HCT116 (cell line): ENCODE measurements at places on chromosomes 1 and 21. TPM values are rescaled to one million over a fixed set of nuclear protein-coding genes. Genes with fewer than 3 reads are reported as not detected.
A peak's percentile ranks its signal among the peaks of the same experiment; 100 is the strongest.

GRCh38 chr1:116374353-116375147 lies 1.5 kb downstream of the ATP1A1 start:
- H3K27ac ChIP-seq, result peak overlapping the region; percentile 72
- DNase-seq, result no peak
- peak overlapping the region; percentile 81 for H3K4me3 ChIP-seq
- H3K36me3 ChIP-seq, result no peaks in the 10 kb centered on the region

Gene TPM3
- total RNA-seq, result 457 TPM

DNA sequence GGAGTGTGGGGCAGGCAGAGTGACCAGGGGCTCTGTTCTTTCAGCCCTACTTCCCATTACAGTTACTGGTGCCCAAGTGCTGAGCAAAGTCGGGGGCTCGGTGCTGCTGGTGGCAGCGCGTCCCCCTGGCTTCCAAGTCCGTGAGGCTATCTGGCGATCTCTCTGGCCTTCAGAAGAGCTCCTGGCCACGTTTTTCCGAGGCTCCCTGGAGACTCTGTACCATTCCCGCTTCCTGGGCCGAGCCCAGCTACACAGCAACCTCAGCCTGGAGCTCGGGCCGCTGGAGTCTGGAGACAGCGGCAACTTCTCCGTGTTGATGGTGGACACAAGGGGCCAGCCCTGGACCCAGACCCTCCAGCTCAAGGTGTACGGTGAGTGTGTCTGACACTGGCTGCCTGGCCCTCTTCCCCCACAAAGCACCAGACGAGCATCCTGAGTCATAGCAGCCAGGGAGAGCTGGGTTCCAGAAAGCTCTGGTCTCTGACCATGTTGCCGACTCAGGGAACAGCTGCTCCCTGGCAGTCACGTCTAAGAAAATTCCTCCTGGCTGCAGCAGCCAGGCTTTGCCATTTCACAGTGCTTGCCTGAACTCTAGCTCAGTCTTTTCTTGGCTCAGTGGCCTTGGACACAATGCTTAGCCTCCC lies 3.3 kb downstream of the SLAMF8 start:
- H3K27ac ChIP-seq, result no peak overlapping the region
- no peaks in the 10 kb centered on the region for H3K27me3 ChIP-seq
- no peak for DNase-seq
- H3K4me1 ChIP-seq, result peaks cover 7% of the 10 kb centered on the region; the same call in 1 of the 2 replicates

- no peaks in the 10 kb centered on the region for H3K27me3 ChIP-seq
- H3K36me3 ChIP-seq, result no peaks in the 10 kb centered on the region
- no peak for DNase-seq
- no peak overlapping the region for H3K4me3 ChIP-seq
- 0 out of 2 replicates have a peak, but pooled peaks cover 3% of the 10 kb centered on the region for H3K4me1 ChIP-seq
Measured at GRCh38 chr1:223504741-223505140, 111.5 kb downstream of the CCDC185 start.
